Activated CD4-positive, alpha-beta memory T cell treated with anti-CD3 and anti-CD28 coated beads, Interleukin-2, amount 10 ng/mL, durations not matched to agents 7 days and 5 days (primary cell): ENCODE measurements at places on chromosomes 7 and 10. TPM values are rescaled to one million over a fixed set of nuclear protein-coding genes. Genes with fewer than 3 reads are reported as not detected.

- DNase-seq = no peak
Observed at GRCh38 chr10:79079054-79079397, 10.3 kb downstream of the ZMIZ1 start.

The TEX36 gene
- total RNA-seq = not detected

The PCGF5 gene
- 44.7 TPM for total RNA-seq

The ZNF467 gene
- total RNA-seq = 0.25 TPM

GRCh38 chr10:119849944-119850343, 22.7 kb downstream of the MCMBP start:
- DNase-seq = no peak

The ETV1 gene
- 3.4 TPM for total RNA-seq

DNA sequence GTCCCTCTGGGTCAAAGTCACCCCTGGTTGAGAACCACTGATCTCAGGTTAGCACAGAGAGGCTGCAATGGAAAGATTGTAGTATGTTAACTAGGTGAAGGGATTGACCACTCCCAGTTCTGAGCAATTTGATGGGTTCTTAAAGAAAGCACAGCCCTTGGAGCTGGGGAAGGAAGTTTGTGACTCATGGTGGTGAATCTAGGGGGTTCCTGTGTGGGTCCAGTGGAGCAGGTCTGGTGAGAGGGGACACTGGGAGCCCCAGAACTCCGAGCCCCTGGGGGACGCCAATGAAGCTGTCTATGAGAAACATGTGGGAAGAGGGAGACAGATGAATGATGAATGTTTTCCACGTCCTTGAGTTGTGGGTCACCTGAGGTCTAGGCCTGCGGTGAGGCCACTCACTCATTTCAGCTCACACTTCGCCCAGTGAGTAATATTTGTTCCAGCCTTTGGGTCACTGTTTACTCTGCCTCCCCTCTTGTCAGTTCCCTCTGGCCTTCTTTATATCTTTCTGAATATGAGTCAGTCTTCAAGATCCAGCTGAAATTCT, 341.9 kb downstream of the LRMDA start:
- no peak for DNase-seq

DNA sequence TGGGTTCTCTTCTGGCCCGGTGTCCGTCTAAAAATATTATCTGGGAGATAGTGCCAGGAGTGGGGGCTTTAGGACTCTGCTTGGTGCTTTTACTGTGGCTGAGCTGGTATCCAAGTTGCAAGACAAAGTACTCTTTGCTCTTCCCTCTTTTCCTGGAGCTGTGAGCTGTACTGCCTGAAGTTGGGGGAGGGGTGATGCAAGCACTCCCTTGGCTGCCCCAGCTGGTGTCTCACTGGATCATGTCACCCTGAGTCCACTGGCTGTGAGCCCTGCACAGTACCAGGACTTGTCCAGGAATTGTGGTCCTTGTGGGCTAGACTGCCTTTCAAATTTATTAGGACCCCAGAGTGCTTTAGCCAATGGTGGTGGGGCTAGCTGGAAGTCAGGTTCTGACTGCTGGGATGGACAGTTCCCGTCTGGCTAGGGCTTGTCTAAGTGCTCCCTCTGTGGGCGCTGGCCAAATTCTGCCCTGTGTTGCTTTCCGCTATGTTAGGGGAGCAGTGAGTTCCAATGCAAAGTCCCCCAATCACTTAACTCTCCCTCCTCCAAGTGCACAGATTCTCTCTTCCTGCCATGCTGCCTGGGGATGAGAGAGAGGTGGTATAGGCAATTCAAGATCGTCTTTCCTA, 13.1 kb downstream of the CC2D2B start:
- no peak for DNase-seq
